Activated T-helper 17 cell treated with anti-CD3 and anti-CD28 coated beads, Interleukin-2, amount 50 U/mL, for 72 hours (primary cell): ENCODE measurements at places on chromosomes 12 and 14. TPM values are rescaled to one million over a fixed set of nuclear protein-coding genes. Genes with fewer than 3 reads are reported as not detected.

RBP5 gene
- total RNA-seq: not detected

- no peak for ATAC-seq
Observed at GRCh38 chr12:90922145-90922627, 32.8 kb downstream of the CCER1 start.

ADGRD1 gene
- not detected for total RNA-seq

DNA sequence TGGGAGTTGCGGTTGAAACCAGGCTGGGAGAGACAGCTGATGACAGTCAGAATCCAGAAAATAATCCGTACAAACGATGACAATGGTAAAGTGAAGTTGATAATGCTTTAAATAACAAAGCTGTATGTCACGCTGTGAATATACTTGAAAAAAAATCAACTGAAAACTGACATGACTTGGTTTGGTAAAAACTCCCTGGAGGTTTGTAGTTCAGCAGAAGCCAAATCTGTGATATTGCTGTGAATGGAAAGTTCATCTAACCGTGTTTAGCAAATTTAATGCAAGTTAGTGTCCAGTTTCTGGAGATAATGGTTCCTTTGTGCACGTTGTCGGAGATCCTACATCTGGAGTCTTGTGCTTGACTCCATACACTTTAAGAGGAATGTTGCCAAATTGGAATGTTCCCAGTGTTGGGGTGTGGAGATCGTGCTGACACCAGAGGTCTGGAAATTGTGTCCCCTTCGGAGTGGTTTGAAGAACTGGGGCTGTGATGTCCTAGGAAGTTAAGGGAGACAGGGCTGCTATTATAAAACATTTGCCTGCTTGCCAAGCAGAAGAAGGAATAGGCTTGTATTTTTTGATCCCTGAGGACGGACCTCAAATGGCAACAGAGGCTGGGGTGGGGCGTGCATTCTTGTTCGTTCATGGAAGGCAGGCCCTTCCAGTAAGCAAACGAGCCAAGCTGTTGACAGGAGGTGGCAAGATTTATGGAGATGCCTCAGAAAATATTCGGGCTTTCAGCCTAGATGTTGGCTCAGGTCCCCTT, 30.6 kb downstream of the PPFIBP1 start:
- ATAC-seq: no peak

GRCh38 chr14:95440951-95441350, 75.5 kb downstream of the SYNE3 start:
- no peak for ATAC-seq
